ENCODE measurements at places on chromosomes 7 and 10.

- no peak for DNase-seq
Measured at GRCh38 chr10:126972635-126973414, 67.6 kb downstream of the DOCK1 start.

DNA sequence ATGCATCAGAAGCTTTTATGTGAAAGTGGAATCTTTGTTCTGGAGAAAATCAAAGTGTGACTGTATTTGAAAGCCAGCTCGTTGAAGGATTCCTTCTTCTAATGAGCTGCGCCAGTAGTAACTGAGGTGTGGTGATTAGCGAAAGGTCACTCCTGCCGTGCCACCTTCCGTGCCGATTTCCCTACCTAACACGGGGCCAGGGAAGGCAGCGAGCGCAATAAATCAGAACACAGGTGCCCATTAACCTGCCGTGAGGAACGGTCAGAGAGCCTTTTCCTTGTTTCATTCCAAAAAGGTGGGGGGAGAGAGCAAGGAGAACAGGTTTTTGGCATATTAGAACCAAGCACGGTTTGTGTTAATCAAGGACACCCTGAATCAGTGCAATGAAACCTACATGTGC lies 258.0 kb downstream of the CELF2 start:
- no peak for DNase-seq

- DNase-seq, result peak; percentile 54
Measured at GRCh38 chr7:51590746-51591145, 274.1 kb upstream of the COBL start.

GRCh38 chr7:44814919-44815318 lies 18.4 kb downstream of the PPIA start:
- no peak for DNase-seq

DNA sequence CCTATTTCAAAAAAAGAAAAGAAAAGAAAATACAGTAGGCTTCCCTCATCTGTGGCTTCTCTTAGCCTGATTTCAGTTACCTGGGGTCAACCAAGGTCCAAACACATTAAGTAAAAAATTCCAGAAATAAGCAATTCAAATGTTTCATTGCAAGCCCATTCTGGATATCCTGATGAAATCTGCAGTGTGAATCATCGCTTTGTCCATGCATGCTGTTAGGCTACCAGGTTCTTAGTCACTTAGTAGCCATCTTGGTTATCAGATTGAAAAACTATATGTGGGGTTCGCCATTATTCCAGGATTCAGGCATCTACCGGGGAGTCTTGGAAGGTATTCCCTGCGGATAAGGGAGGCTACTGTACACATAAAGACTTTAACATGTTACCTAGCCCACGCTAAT lies 991 bp upstream of the FAM204A start:
- DNase-seq, result no peak

DNA sequence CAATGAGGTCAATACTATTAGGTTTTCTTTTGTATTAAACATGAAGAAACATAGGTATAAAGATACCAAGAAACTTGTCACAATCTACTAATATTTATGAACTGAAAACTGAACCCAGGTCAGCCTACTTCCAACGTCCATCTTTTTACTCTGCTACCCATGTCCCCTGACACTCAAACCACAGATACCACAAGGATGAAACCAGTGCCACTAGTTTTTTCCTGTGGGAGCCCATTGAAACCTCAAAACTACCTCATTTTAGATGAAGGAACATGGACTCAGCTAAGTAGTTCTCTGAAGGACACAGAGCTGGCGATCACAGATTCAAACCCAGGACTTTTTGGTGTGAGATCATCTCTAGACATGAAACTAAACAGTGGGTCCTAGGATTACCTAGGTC lies 6.8 kb downstream of the TET1 start:
- no peak for DNase-seq

DNA sequence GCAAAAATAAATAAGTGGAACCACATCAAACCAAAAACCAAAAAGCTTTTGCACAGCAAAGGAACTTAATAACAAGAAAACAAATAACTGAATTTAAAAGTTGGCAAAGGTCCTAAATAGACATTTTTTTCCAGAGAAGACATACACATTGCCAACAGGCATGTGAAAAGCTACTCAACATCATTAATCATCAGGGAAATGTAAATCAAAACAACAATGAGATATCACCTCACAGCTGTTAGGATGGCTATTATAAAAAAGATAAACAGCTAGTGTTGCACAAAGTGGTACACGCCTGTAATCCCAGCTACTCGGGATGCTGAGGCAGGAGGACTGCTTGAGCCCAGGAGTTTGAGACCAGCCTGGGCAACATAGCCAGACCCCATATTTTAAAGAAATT lies 2.2 kb upstream of the SUN3 start:
- no peak for DNase-seq

GRCh38 chr10:132732518-132732917 lies 53.4 kb downstream of the NKX6-2 start:
- DNase-seq, result no peak

DNA sequence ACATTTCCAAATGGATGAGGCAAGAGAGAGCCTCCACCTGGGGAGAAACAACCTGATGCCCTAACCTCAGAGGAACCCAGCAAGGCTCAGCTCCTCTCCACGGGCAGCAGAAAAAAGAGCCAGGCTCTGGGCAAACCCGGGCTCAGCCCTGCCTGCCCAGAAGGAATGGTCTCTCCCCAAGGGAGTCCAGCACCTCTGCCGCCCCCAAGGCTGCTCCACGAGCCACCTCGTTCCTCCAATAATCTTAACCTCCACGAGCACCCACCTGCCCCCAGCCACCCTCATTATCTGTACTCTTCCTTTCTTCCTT lies 154.2 kb downstream of the GRID1 start:
- DNase-seq, result no peak

All from iPS DF 19.7 (cell line).